Endothelial cell of umbilical vein (primary cell): ENCODE measurements at places on chromosomes 7 and 10. TPM values are rescaled to one million over a fixed set of nuclear protein-coding genes. Genes with fewer than 3 reads are reported as not detected.
A peak's percentile ranks its signal among the peaks of the same experiment; 100 is the strongest.

The NPY4R gene
- not detected in 2 replicates for polyA plus RNA-seq

DNA sequence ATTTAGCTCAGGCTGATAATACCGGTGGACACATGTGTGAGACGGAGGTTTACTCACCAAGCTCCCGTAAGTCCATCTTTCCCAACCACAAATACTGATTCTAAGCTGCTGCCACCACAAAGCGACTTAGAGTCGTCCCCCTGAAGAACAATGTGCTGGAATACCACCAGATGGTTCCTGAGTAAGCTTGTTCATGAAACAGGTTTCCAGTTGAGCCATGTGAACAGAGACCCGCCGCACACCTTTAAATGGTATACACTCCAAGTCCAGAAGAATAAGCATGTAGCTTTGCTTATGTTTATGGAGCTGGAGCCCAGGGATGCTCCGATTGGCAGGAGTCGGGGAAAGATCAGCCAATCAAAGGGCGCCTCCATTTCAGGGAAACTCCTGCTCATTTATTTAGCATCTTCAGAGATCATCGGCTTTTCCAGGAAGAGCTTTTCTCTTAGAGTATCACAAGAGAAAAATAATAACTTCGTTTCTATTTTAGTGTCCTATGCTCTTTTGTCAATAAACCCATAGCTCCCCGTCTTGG lies 261.6 kb upstream of the AOAH start:
- DNase-seq, result no peak

The PRPS1L1 gene
- not detected in 2 replicates for polyA plus RNA-seq

The CDNF gene
- polyA plus RNA-seq, result 0.25 and 0.40 TPM in 2 replicates

GRCh38 chr7:94698275-94698674 lies 42.3 kb upstream of the SGCE start:
- peak; percentile 92 for DNase-seq

The PNLIP gene
- not detected in 2 replicates for polyA plus RNA-seq

DNA sequence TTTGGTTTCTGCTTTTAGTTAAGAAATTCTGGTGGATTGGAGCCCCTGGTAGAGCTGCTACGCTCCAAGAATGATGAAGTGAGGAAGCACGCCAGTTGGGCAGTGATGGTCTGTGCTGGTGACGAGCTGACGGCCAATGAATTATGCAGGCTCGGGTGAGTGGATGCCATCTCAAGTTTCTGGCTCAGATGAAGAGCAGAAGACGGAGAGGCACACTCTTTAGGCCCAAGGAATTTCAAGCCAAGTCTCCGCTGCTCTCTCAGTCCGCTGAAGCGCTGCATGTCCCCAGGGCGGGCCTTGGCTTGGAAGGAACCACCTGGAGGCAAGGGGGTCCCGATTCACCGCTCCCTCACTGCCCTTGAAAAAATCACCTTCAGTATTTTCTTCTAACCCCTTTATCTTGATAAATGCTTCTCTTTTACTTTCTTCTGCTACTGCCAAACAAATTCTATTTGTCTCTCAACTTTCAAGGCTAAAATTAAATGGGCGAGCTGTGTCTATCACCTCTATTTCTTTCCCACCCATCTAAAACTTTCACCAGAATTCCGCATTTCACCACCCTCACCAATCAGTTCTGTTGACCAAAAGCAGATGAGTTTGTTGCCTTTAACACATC lies 74.2 kb downstream of the ARMC3 start:
- no peak for DNase-seq

GRCh38 chr7:48158404-48158803 lies 12.9 kb upstream of the ABCA13 start:
- DNase-seq, result no peak

DNA sequence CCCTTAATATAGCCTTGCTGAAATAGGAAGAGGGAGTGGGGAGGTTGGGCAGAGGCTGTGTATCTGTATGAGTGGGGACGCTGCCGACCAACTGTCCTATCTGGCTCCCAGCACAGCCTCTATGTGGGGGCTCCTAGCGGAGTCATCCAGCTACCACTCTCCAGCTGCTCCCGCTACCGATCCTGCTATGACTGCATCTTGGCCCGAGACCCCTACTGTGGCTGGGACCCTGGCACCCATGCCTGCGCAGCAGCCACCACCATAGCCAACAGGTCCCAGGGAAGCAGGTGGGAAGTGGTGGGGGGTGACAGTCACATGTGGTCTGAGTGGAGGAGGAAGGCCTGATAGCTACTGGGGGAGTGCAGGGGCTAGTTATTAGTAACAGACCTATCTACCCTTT lies 6.6 kb downstream of the MRPL43 start:
- no peak for DNase-seq

The CALN1 gene
- polyA plus RNA-seq, result not detected in 2 replicates

The CLIP2 gene
- 8.1 and 8.3 TPM in 2 replicates for polyA plus RNA-seq

The TEX47 gene
- polyA plus RNA-seq, result not detected in 2 replicates

DNA sequence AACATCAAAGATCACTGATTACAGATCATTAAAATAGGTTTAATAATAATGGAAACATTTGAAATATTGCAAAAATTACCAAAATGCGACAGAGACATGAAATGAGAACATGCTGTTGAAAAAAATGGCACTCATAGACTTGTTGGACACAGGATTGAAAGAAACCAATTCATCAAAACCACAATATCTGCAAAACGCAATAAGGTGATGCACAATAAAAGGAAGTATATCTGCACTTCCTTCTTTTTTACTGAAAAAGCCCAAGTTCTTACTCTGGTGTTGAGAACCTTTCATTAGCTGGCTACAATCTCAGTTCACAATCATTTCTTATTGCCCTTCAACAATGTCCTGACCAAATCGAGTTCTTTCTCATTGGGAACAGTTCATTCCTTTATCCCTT lies 28.7 kb downstream of the TMEM106B start:
- no peak for DNase-seq

The P4HA1 gene
- 10.1 and 14.3 TPM in 2 replicates for polyA plus RNA-seq

DNA sequence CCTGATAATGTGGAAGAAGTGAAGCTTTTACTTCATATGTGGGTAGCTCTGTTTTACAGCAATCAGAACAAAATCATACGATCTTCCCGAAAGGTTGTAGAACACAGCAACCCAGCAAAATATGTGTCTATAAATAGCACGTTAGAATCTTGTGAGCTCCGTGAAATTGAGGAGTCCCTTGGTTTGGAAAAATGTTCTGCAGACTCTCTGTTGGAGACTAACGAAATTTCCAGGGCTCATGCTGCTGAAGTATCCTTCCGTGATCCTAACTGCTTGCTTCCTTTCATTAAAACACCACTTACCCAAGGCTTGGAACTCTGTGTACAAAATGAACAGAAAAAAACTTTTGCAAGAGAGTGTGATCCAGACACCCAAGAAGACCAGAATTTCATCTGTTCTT lies 57.5 kb downstream of the TASOR2 start:
- DNase-seq, result no peak

GRCh38 chr10:61286686-61287085 lies 166.5 kb downstream of the TMEM26 start:
- DNase-seq, result no peak

The NEUROD6 gene
- not detected in 2 replicates for polyA plus RNA-seq

GRCh38 chr10:110512461-110513187 lies 14.9 kb downstream of the DUSP5 start:
- peak; percentile 70 for DNase-seq

- DNase-seq, result no peak
These were observed 72.1 kb downstream of the GNAI1 start for GRCh38 chr7:80206763-80207162.

- no peak for DNase-seq
These were observed 103.6 kb downstream of the ARHGAP22 start for GRCh38 chr10:48501226-48501625.

GRCh38 chr7:125098377-125098970 lies 168.8 kb upstream of the POT1 start:
- no peak for DNase-seq

DNA sequence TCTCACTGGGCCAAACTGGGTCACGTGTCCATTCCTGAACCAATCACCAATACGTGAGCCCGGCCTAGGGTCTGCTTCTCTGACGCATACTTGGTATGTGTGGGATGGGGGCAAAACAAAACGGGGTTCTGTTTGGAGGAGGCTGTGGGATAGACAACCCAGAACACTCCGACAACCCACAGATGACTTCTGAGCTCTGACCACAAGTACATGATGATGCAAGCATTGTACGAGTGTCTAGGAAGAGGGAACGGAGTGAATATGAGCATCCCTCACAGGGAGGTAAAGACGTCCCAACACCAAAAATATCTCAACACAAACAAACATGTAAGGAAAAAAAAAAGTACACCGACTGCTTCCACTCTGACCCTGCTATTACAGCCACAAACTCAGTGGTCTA lies 5.6 kb downstream of the DAGLB start:
- no peak for DNase-seq

GRCh38 chr7:149566103-149566502 lies 68.5 kb upstream of the ZNF746 start:
- DNase-seq, result no peak

The ZNF479 gene
- polyA plus RNA-seq, result not detected in 2 replicates

The PLAC9 gene
- 2.0 and 3.6 TPM in 2 replicates for polyA plus RNA-seq

The AGR2 gene
- polyA plus RNA-seq, result not detected in 2 replicates

- DNase-seq, result no peak
These were observed 108.9 kb upstream of the FAM3C start for GRCh38 chr7:121505021-121505420.

The CNPY4 gene
- polyA plus RNA-seq, result 22.6 and 28.6 TPM in 2 replicates

The CDK13 gene
- 22.8 and 24.5 TPM in 2 replicates for polyA plus RNA-seq

- no peak for DNase-seq
These were observed 76.9 kb downstream of the ELMO1 start for GRCh38 chr7:37371755-37372154.

GRCh38 chr10:15842556-15843169 lies 17.6 kb downstream of the MINDY3 start:
- DNase-seq, result peak; percentile 29

The UPK3B gene
- polyA plus RNA-seq, result 0.19 TPM in 1 of 2 replicates, not detected in the other

GRCh38 chr10:42872865-42873435 lies 90.4 kb downstream of the BMS1 start:
- DNase-seq, result no peak

The AKR1B1 gene
- 171 and 193 TPM in 2 replicates for polyA plus RNA-seq

The PLEKHS1 gene
- not detected in 2 replicates for polyA plus RNA-seq

- no peak for DNase-seq
These were observed 19.3 kb upstream of the ZNF365 start for GRCh38 chr10:62354916-62355315.

DNA sequence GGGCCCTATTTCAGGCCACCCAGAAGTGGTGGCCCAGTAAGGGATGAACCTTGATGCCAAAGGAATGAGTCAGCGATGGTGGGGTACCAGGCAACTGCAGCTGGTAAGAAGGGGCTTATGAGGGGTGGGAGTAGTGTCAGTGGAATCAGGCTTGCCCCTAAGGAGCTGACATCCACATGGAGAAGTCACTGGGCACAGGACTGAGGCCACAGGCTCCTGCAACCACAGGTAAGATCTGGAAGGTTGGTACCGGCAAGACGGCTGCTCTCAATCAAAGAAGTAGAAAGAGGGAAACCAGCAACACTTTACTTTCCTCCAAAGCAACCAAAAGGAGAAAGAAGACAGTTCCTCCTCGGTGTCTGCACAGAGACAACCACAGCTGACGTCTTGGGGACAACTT lies 2.5 kb downstream of the GCK start:
- DNase-seq, result no peak
